Fibroblast of lung (primary cell): ENCODE measurements at places on chromosomes 4 and X.

- peak; percentile 50 for DNase-seq
These were observed 181.3 kb upstream of the STK26 start for GRCh38 chrX:131841496-131842437.

DNA sequence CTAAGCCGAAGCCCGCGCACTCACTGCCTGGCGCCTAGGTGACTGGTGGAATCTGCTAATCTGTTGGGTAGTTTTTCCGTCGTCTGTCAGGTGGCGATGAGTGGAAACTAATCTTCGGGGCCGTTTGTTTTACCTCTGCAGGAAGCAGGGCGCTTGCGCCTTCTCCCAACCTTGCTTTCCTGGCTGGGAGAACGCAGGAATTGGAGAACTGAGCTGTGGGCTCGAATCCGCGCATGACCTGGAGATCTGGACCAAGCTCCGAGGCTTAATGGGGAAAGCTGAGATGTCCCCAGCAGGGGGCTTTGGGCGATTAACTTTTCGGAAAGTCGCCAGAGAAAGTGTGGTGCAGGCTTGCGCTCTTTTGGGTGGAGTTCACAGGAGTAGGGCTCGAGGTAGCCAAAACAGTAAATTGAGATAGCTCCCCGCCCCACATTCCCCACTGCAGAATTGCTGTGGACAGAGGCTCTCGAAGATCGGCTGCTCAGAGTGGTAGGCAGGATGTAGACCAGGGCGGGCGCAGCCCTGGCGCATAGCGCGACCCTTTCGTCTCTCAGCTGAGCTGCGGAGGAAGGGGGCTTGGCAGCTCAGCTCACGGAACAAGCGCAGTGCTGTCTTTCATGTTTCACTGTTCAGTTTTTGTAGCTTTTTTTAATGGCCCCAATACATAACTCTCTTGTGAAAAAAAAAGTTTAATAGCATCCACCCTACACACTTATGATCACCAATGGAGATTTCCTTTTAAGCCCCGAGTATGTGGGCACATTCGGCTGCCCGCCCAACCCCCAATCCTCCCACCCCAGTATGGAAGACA is 2.7 kb upstream of the FGF5 start:
- no peak for DNase-seq

GRCh38 chr4:173528378-173529321 is 1.4 kb downstream of the HAND2 start:
- no peak for DNase-seq

GRCh38 chr4:143700416-143701352 is at the start of gene FREM3:
TSS of gene FREM3 (minus strand) at chr4:143700675. CDS start at chr4:143700675, 0 bp downstream.
- no peak for DNase-seq

DNA sequence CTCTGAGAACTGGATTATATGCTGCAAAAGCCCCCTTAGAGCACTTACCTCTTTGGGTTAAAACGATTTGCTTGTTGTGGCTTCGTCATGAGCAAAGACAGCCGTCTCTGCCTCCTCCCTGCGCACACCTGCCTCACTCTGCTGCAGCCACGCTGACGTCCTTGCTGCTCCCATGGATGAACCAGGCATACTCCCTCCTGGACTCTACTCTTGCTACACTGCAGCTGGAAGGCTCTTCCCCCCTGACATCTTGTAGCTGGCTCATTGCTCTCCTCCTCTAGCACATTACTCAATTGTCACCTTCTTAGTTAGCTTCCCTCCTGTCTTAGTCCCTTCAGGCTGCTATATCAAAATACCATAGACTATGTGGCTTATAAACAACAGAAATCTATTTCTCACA is 59.3 kb downstream of the FAM114A1 start:
- DNase-seq = no peak

GRCh38 chrX:23380581-23380980 is 45.9 kb downstream of the PTCHD1 start:
- no peak for DNase-seq

GRCh38 chrX:153598541-153599191 is at the start of gene CCNQ:
TSS of gene CCNQ (minus strand) at chrX:153599139. CDS start at chrX:153599073, 66 bp downstream.
- DNase-seq = peak; percentile 10

GRCh38 chr4:121737846-121738554 is 27.0 kb downstream of the SMIM43 start:
- DNase-seq = no peak

GRCh38 chrX:111447298-111447697 is 35.3 kb upstream of the DCX start:
- no peak for DNase-seq

DNA sequence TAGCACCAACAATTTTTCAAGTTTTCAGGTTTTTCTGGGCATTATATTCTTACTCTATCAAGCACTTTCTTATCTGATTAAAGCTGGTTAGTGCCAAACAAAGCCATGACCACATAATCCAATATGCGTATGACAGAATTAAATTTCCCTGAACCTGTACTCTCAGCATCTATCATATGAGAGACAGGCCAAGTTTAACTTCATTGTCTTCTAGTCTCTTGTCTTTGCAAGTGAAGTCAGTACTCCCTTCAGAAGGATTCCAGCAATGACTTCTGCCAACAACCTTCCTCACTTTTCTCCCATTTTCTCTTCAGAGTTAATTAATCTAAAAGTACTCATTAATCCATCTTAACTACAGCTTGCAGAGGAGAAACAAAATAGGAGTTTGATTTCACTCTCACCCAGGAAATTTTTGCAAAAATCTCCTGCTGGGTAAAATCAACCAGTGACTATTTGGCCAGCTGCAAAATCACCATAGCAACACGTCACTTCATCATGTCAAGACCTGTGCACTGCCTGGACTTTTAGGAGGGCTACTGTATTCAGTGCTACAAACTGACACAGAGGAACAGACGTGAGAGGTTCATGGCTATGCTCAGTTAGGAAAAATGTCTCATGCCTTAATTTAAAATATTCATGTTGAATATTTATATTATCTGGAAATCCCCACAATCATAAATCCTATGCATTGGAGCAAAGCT is 208.4 kb downstream of the ANTXR2 start:
- peak; percentile 9 for DNase-seq

GRCh38 chr4:20370274-20370673 is 118.6 kb downstream of the SLIT2 start:
- peak; percentile 24 for DNase-seq

DNA sequence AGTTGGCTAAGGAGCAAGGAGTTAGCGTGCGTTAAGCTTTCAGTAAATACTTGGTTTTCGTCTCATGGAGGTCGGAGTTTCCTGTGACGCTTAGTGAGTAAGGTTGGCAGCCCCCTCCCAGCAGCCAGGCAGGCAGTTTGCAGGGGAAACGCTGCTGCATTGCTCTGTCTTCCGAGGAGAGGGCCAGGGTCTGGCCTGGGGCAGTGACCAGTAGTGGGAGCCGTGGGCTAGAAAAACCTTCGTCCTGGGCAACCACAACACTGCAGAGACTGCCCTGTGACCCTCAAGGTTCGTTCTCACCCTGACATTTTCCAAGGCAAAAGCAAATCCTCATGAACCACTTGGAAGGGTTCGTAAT is 432 bp downstream of the TMEM175 start:
- no peak for DNase-seq

GRCh38 chrX:112614640-112615039 is 65.1 kb downstream of the LHFPL1 start:
- peak; percentile 1 for DNase-seq

DNA sequence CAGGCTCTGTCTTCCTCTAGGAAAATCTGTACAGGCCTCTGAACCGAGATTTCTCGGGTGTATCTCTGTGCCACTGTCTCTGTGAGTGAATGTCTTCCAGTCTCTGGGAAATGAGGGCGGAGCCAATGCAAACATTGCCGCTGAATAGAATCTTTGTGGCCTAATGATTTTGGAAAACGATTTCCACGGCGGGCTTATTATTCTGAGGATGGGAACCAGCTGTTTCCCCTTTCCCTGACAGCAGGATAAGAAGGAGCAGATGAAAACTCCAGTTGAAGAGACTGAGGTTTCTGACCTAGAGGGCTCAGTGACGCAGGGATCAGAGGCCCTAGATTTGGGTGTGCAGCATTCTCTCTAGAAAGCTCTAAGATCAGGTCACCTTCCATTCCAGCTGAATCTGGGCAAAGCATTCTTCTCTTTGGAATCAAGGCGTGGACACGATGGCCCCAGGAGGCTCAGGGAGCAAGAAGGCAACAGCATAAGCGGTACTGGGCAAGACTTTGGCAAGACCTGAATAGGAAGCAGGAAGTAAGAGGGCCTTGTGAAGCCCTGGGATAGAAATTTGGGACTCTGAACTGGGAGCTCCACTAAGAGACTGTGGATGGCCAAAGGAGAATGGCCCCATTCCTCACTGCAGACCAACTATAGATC is 47.3 kb downstream of the PJA1 start:
- DNase-seq = no peak

DNA sequence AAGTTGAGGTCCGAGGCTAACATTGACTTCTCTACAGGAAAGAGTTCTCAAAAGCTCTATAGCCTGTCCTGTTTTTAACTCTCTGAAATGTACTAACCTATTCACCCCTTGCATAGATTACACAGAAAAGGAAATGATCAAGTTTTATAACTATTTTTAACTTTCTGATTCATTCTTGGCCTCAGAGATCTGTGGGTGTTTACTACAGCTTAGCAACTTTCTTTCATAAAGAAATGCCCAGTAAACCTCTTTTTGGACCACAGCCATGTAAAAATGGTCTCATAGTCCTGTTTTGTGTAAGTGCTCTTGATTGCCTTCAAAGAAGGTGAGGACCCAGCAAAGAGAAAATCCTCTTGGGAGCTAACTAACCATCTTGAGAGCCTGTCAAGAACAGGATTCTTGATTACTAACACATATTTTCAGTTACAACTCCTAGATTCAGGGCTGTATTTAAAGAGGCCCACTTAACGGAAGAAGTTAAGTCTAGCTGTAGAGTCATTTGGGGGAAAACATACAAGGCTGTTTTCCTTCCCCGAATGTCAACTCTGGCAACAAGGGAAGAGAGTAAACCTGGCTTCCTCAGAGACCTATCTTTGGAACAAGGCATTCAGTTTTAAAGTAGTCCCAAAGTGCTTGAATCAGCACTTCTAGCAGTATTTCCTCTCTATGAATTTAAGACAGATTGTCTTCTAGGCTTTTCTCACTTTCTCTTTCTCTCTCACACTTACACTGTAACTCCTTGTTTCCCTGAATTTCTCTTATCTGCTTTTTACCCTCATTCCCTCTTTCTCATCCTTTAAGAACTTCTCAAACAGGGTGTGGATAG is 78.2 kb downstream of the IL21 start:
- DNase-seq = peak; percentile 76

GRCh38 chr4:153499005-153499404 is 32.8 kb downstream of the TMEM131L start:
- DNase-seq = no peak

- no peak for DNase-seq
These were observed 54.1 kb downstream of the PHKA2 start for GRCh38 chrX:18929775-18930174.

DNA sequence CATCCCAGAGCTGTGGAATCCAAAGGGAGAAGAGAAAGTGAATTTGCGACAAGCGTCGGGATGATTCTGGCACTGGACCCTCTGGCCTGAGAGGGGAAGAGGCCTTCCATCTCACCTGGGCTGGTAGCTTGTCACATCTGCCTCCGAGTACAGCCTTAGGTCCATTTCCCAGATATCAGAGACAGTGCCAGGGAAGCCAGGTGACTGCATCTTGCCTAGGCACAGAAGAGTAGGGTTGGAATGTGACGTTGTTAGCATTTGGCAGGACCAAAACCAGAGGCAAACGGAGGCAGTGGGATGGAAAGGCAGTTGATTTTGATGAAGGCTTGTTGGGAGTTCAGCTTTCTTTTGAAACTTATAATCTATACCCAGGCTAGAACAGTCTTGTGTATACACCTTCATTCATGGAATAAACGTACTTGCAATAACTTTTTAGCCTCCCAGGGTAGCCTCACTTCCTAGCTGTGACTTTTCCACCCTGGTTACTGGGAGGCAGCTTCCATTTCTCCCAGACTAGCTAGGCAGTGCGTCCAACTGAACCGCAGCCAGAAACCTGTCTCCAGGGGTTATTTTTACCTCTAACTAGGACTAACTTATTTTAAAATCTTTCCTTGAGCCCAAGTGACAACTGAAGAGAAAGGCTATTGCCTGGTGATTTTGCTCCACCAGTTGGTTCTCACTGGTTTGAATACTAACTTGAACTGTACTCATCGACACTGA is 5.9 kb downstream of the SOD3 start:
- no peak for DNase-seq

DNA sequence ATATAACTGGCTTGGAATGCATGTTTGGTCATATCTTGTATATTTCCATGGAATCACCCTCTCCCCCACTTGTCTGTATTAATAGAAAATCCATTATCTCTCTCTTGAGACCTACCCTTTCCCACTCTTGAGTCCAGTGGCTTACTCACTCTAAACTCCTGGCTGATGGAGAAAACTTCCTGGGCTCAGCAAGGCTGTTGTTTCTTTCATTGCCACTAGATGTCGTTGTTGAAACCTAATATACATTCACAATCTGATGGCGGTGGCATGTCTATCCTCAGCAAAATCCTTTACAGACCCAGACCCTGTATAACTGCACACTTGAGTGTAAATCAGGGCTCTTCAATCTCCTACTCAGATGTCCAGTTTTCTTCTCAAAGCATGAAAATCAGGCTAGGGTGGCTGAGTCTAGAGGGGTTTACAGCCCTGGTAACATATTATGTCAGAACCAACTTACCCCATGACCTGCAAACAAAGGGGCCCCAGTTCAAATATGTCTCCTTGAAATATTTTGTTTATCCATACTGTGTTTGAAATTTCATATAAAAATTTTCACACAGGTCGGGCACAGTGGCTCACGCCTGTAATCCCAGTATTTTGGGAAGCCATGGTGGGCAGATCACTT is 70.0 kb upstream of the FAM241A start:
- peak; percentile 58 for DNase-seq

GRCh38 chr4:1534876-1535526 is 128.8 kb upstream of the NKX1-1 start:
- DNase-seq = no peak

GRCh38 chr4:1082215-1083182 is 30.9 kb downstream of the RNF212 start:
- peak; percentile 81 for DNase-seq

GRCh38 chr4:66636349-66636748 is 909.0 kb downstream of the CENPC start:
- DNase-seq = no peak

GRCh38 chr4:87882861-87883260 is 50.1 kb downstream of the MEPE start:
- DNase-seq = no peak

- DNase-seq = peak; percentile 18
These were observed 73.1 kb downstream of the MAGEB17 start for GRCh38 chrX:16240231-16240905.

DNA sequence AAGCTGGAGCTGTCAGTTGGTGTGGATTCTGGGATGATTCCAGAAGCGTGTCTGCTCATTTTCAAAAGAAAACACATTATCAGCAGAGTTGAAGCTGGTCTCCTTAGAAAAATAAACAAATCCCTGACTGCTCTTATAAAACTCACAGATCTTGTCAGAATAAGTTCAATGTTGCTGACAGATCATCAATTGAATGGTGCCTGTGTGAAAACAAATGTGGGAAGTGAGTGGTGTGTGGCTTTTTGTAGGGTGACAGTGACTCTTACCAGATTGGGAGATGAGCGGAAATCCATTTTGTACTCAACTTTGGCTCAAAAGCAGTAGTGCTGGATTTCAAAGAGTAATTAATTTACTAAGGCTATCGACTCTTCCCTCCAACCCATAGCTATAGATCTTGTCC is 807.8 kb downstream of the RAPGEF2 start:
- DNase-seq = no peak
